ENCODE measurements at places on chromosomes 1 and 21.

GRCh38 chr21:41142051-41142795 lies 25.7 kb upstream of the BACE2 start:
- no peak for DNase-seq

- no peak for DNase-seq
Measured at GRCh38 chr1:62724430-62724829, 36.2 kb upstream of the DOCK7 start.

GRCh38 chr21:38042246-38042645 lies 126.0 kb upstream of the KCNJ6 start:
- DNase-seq, result no peak

DNA sequence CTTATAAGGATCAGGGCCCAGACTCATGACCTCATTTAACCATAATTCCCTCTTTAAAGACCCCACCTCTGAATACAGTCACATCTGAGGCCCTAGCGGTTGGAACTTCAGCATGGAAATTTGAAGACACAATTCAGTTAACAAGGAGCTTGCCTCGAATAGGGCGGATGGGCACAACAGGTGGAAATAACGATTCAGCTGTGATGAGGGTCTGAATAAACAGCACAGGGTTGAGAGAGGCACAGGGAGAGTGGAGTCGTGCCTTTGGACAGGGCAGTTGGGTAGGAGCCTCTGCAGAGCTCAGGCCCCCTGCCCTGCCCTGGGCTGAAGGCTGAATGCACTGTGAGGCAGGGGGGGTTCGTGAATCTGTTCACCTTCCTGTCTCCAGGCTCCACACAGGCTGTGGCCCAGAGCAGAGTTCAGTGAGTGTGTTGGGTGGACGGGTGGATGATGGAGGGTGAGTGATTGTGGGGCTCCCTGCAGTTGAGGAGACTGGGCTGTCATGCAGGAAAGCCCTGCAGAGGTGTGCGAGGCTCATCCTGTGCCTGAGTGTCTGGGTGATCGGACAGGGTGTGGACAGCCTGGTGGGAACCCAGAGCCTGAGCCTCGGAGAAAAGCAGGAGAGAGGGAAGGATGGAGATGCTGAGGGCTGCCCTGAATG lies 243.1 kb downstream of the FOXD2 start:
- no peak for DNase-seq

GRCh38 chr1:7042322-7043190 lies 257.3 kb downstream of the CAMTA1 start:
- DNase-seq, result no peak

DNA sequence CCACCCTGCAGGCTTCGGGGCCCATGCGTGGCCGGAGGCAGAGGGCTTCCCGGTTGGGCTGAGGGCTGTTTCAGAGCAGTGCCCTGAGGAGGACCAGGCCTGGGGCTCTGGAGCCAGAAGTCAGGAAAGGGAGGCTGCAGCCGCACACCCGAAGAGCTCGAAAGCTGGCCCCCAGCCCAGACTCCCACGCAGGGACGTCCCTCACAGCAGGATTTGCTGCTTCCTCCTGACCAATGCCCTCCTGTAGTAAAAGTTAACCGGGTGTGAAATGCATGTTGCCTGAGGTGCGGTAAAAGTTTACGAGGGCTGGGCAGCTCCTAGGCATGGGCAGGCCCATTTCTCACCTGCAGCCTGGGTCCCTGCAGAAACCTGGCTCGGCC lies 101.5 kb upstream of the ARHGEF16 start:
- no peak for DNase-seq

- DNase-seq, result no peak
Measured at GRCh38 chr1:18668750-18669404, 38.2 kb downstream of the PAX7 start.

- DNase-seq, result no peak
Measured at GRCh38 chr1:36475910-36476604, 6.7 kb downstream of the CSF3R start.

DNA sequence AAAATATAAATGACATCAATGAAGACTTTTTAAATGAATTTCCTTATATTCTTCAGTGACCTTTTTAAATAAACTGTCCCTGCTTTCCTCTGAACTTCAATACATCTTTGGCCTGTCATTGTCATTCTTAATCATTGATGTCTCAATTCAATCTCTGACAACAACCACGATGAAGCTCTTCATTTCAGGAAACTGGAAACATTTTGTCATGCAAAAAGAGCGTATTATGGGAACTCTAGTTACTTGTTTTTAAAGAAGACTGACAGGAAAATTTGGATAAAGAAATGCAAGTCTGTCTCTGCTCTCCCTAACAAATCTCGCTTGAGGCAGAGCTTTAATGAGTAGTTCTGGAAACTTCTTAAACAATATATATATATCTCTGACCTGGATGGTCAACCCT lies 535.8 kb upstream of the ADGRL2 start:
- no peak for DNase-seq
